Fibroblast of upper back skin (primary cell): ENCODE measurements at places on chromosomes 2 and 18.

- DNase-seq = no peak
Observed at GRCh38 chr18:73485166-73485565, 617.4 kb upstream of the NETO1 start.

DNA sequence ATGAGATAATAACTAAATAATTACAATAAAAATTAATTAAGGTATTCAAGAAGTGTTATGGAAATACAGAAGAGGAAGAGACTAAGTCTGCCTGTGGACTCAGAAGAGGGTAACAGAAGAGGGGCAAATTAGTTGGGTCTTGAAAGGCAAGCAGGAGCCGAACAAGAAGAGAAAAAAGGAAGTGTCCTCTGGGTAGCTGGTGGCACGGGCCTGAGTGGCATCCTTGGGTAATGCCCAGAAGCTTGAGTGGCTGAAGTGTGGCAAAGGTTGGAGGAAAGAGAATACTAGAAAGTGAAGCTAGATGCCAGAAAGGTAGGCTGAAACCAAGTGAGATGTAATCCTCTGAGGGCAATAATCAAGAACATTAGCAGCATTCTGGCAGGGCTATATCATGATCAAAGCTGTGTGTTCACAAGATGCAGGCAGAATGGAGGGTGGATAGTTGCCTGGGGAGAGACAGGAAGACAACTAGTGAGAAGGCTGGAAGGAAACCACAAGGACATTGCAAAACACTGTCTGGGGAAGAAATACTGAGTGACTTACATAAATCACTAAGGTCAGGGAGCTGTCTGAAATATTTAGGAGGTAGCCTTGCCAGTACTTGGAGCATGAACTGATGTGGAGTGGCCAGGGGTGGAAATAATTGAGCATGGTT is 16.2 kb downstream of the DOCK10 start:
- peak; percentile 96 for DNase-seq

DNA sequence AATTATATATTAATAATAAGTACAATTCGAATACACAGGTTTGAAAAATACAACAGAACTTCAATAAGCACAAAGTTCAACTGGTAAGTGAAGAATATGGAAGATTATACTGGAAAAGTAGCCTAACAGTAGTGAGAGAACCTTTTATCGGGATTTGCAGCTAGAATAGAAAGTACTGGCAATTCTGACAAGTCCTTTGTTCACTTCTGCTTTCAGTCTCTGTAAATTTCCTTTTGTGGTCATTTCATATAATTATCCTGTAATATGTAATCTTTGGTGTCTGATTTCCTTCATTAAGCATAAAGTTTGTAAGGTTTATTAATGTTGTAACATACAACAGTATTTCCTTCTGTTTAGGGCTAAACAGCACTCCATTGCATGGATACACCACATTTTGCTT is 67.2 kb downstream of the CUL3 start:
- DNase-seq = no peak

GRCh38 chr2:199679883-199680282 is 171.1 kb downstream of the FTCDNL1 start:
- no peak for DNase-seq

DNA sequence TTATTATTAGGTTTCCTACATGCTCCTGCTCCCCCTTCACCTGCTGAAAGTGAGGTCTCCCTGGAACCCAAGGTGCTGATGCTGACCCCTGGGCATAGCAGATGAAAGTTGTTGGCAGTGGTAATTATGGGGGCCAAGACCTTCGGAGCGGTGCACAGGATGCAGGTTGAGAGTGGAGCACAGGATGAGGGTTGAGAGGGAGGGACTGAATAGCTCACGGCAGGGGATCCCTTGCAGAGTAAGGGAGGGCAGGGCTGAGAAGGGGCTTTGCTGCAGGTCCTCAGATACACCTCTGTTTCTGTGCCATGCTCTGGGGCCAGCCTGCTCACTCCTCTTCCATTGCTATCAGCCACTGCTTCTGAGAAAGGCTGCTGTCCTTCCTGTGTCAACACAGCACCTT is 163.3 kb downstream of the FHOD3 start:
- DNase-seq = no peak

DNA sequence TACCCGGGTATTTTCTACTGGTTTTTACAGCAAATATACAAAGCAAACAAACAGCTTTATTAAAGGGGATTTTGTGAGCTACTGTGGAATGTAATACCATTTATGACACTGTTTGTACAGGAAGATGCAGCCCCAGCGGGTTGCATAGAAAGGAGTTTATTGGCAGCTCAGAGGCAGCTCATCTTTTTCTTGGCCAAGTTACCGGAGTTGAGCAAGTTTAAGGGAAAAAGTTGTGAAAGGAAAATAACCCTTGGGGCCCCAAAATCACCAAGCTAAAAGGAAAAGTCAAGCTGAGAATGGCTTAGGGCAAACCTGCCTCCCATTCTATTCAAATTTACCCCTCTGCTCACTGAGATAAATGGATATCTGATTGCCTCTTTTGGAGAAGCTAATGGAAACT is 60.8 kb downstream of the MOB4 start:
- peak; percentile 52 for DNase-seq

DNA sequence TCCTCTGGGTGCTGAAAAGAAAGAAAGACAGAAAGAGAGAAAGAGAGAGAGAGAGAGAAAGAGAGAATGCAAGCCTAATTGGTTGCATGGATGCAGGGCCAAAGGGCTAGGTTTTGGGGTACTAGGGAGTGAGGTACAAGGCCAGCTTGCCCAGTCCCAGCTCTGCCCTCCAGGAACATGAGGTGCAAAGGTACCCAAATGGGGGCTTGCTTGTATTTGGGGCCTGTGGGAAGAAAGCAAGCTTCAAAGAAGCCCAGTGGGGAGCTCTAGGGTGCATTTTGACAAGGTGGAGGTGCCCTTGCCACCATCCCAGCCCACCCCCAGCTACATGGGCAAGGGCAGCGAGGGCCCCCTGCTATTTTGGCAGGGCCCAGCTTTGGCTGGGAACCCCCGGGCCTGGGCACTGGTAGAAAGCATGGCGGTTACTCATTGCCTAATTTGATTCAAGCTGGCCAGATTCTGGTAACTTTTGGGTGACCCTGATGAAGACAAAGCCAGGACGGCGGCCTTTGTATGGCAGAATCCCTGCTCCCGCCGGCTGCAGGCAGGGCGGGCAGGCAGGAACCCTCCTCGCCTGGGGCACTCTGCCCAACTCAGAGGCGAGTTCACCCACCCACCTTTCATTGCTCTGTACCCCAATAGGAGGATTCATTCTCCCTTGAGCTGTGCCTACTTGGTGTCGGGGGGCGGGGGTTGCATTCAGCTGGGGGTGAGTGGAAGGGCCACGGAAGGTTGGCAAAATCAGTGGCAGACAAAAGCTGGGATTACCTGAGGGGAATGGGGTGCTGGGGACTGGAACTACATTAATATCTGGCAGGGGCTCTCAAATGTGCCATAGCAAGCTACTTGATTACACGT is 537 bp upstream of the HOXD4 start:
- no peak for DNase-seq

- peak; percentile 58 for DNase-seq
Observed at GRCh38 chr18:35019933-35020332, 21.3 kb upstream of the MAPRE2 start.

DNA sequence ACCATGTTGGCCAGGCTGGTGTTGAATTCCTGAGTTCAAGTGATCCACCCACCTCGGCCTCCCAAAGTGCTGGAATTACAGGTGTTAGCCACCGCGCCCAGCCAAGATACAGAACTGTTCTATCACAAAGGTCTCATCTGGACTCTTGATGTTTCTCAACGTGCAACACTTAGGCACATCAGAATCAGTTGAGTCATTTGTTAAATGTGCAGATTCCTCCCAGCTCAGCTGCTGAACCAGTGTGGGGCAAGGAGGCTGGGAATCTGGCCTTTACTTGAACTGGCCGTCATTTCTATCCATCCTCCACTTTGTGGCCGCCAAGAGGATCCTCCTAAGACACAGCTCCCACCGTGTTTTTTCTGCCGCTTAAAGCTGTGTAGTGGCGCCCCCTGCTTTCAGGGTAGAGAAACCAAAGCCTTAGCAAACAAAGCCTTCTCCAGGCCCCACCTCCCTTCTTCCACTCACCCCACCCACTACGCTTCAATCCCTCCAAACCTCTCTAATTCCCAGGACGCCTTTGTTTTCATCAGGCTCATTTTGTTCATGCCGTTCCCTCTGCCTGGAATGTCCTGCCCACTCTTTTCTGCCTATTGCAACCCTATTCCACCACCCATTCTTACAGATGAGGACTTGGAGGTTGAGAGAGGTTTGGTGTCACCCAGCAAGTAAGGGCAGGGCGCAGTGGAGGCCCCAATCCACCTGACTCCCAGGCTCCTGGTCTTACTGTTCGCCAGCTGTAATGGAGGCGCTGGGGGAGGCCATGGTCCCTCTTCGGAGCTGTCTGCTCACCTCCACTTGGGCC is 776 bp upstream of the SPEG start:
- DNase-seq = peak; percentile 81

DNA sequence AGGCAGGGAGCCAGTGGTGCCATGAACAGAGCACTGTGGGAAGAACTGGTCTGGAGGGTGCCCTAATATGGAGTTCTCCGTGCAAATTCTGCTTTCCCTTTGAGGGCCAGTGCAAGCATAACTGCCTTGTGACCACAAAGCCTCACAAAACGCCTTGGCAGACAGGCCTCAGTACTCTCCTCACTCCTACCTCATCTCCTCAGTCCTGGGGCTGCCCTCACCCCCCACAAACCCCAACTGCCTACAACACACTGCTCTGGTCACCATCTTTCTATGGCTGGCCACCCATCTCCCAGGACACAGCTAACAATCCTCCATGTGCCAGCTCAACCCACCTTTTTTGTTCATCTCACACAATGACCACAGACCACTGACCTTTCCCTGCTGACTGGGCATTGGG is 8.9 kb downstream of the COX5B start:
- no peak for DNase-seq

DNA sequence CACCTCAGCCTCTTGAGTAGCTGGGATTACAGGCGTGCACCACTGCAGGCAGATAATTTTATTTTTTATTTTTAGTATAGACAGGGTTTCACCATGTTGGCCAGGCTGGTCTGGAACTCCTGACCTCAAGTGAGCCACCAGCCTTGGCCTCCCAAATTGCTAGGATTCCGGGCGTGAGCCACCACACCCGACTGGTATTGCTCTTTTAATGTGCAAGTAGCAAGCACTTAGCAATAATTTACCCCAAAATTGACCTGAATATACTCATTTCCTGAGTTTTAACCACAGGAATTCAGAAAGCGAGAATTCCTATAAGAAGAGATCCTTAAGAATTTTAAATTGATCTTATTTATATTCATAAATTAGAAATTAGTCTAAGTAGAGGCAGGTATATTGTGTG is 169.1 kb downstream of the CDH2 start:
- DNase-seq = peak; percentile 75

GRCh38 chr2:164009756-164010337 is 274.0 kb upstream of the FIGN start:
- DNase-seq = no peak

- no peak for DNase-seq
Observed at GRCh38 chr2:238638982-238639628, 208.8 kb upstream of the TWIST2 start.

DNA sequence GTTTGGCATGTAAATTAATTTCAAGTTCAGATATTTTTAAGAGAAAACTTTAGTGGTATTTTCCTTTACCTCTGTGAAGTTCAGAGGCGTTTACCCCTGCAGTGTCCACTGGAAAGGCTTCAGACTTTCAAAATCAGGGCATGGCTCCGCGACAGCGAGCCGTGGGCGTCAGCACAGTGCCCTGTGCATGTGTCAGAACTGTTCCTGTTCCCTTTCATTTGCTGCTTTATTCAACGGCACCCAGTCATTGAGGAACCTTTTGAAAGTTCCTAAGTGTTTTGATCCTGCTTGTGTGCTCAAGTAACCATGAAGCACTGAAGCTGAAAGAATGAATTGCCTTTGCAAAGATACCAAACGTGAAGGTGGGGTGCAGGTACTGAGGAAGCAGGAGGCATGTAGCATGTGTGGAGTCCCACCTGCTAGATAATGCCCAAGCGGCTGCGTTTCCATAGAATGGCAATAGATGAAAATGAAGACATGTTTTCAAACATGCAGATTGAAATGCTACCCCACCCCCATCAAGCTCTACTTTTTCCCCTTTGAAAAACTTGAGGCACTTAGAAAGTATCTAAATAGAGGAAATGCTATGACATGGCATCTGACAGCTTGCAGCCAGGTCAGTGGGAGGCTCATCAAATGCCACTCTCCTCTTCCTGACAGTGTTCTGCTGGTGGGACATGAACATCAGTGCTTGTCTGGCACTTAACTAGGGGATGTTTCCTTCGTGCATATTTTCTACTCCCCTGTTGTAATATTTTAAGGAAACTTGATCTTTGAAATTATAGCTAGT is 148.6 kb downstream of the ZNF236 start:
- DNase-seq = no peak
